Type B pancreatic cell (in vitro differentiated cells): ENCODE measurements at places on chromosomes 3 and 15. TPM values are rescaled to one million over a fixed set of nuclear protein-coding genes. Genes with fewer than 3 reads are reported as not detected.

GRCh38 chr3:29099296-29099695 lies 181.6 kb upstream of the RBMS3 start:
- no peaks in the 10 kb centered on the region for H3K4me1 ChIP-seq
- no peak overlapping the region for H3K4me3 ChIP-seq
- H3K36me3 ChIP-seq, result no peaks in the 10 kb centered on the region

GRCh38 chr3:10164546-10165393 lies at the start of gene IRAK2:
IRAK2 (plus strand) TSS chr3:10164919; CDS start chr3:10164955, 36 bp downstream.
- peak within 1 kb of the TSS; percentile 81 for H3K4me3 ChIP-seq
- H3K27ac ChIP-seq, result no peak within 1 kb of the TSS
- H3K27me3 ChIP-seq, result peaks cover 9% of the 10 kb centered on the region
- H3K4me1 ChIP-seq, result peaks cover 6% of the 10 kb centered on the region
- H3K36me3 ChIP-seq, result no peaks in the 10 kb centered on the region

- H3K4me1 ChIP-seq, result peaks cover 39% of the 10 kb centered on the region
- peak overlapping the region; percentile 80 for H3K27ac ChIP-seq
- no peak for DNase-seq
- no peaks in the 10 kb centered on the region for H3K27me3 ChIP-seq
Observed at GRCh38 chr3:134369231-134369741, 5.0 kb downstream of the AMOTL2 start.

The C15orf61 gene
- total RNA-seq, result 6.7 and 8.4 TPM in 2 replicates

- H3K27me3 ChIP-seq, result no peaks in the 10 kb centered on the region
- peaks cover 33% of the 10 kb centered on the region for H3K36me3 ChIP-seq
- no peak for DNase-seq
- no peak overlapping the region for H3K4me3 ChIP-seq
Observed at GRCh38 chr3:188404701-188405100, 250.7 kb downstream of the LPP start.

The PTPN23 gene
- 52.5 and 54.1 TPM in 2 replicates for total RNA-seq

The LRRC3B gene
- total RNA-seq, result 0.29 and 4.4 TPM in 2 replicates

DNA sequence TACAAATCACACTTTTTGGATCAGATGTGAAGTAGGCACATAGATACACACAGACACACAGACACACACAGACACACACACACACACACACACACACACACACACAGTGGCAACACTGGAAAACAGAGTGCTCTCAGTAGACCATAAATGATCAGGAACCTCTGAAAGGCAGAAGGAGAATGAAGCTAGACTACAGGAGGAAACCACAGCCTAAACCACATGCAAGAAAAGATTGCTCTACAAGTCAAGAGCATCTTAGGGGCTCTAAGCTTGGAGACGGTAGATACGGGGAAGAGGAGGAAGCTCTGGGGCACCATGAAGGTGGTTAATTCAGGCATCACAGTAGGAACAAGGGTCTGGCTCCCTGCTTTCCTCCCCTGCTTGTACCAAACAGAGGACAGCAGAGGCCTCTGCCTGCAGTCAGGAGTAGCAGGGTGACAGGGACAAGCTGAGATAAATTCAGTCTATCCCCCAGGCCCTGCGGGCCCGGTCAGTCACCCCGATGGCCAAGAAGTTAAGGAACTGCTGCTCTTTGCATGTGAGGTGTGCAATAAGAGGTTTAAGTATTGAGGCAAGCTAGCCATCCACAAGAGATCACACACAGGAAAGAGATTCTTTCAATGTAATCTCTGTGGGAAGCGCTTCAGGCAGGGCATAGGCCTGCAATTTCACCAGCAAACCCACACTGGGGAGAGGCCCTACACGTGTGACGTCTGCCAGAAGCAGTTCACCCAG lies 23.5 kb upstream of the ARPIN start:
- H3K27me3 ChIP-seq, result no peaks in the 10 kb centered on the region
- no peak for DNase-seq
- no peaks in the 10 kb centered on the region for H3K36me3 ChIP-seq
- no peaks in the 10 kb centered on the region for H3K4me1 ChIP-seq
- no peak overlapping the region for H3K4me3 ChIP-seq
- H3K27ac ChIP-seq, result no peak overlapping the region
